ENCODE measurements at places on chromosomes 7 and 10.

DNA sequence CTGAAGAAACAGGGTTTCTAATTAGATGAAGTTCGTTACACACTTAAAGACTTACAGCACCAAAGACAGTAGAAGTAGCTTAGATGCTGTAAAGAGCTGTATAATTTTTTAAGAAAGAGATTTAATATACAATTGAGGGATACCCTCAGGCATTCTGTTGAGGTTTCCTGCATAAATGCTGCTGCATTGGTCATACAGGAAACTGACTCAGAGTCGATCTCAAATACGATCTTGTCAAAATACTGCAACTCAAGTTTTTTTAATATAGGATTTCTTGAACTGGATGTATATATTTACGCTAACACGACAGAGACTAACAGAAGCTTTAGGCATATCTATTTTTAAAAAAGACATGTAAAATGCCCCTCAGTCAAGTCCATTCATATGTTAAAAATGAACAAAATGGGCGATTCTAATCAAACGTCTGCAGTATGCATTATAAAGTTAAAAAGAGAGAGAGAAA lies 2.4 kb upstream of the ARID5B start:
- no peak for DNase-seq

- DNase-seq = peak; percentile 81
These were observed 3.2 kb downstream of the PARP12 start for GRCh38 chr7:140059273-140060242.

GRCh38 chr10:131925011-131925649 lies 24.3 kb downstream of the PPP2R2D start:
- no peak for DNase-seq

DNA sequence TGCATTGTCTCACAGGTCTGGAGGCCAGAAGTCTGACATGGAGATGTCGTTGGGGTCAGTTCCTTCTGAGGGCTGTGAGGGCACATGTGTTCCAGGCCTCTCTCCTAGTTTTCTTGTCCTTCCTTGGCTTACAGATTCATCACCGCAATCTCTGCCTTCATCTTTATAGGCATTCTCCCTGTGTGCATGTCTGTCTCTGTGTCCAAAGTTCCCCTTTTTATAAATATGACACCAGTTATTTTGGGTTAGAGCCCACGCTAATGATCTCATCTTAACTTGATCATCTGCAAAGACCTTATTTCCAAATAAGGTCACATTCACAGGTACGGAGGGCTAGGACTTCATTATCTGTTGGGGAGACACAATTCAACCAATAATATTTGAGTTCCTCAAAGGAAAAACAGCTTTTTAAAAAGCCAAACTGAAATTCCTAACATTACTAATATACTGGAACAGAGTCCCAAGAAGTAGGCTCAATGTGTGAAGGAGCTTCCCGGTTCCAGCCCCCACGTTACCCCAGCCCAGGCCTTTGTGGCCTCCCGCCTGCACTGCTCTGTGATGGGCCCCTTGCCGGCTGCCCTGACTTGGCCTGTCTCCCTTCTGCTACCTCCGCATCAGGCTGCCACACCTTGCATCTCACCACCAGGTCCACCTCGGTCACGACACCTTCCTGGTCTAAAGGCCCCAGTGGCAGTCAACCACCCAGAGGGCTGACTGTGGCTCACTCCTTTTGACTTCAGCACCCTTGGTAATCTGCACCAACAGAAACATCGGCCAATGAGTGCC lies 142.7 kb downstream of the KCNMA1 start:
- no peak for DNase-seq

DNA sequence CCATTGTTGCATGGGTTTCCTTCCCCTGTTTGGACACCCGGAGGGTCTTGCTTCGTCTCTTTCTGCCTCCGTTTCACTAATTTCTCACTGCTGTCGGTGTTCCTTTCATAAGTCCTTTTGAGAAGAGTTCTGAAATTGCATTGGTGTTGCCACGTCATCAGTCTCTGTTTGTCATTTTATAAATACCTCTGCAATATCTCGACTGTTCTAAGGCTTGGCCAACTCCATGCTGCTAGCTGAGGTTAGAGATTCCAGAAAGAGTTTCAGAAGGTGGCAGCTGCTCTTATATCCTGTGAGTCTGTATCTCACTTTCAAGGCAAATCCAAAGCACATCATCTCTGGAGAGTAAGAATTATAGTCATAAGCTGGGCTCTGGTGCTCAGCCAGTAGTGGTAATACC lies 148.0 kb upstream of the INSYN2A start:
- no peak for DNase-seq

GRCh38 chr10:108362296-108362695 lies 1197.8 kb upstream of the SORCS1 start:
- DNase-seq = no peak

GRCh38 chr7:115004121-115004520 lies 82.2 kb downstream of the MDFIC start:
- no peak for DNase-seq

- no peak for DNase-seq
These were observed 46.4 kb downstream of the ESYT2 start for GRCh38 chr7:158782761-158783401.

GRCh38 chr7:21542891-21543527 lies at the start of gene DNAH11:
DNAH11 (plus strand) TSS chr7:21543039; CDS start chr7:21543246, 207 bp downstream.
- DNase-seq = peak; percentile 35

GRCh38 chr7:372546-372931 lies 82.6 kb downstream of the FOXL3 start:
- no peak for DNase-seq

GRCh38 chr10:30056281-30056680 lies 3.1 kb downstream of the JCAD start:
- no peak for DNase-seq

- no peak for DNase-seq
These were observed 25.5 kb upstream of the INMT start for GRCh38 chr7:30726296-30727006.

DNA sequence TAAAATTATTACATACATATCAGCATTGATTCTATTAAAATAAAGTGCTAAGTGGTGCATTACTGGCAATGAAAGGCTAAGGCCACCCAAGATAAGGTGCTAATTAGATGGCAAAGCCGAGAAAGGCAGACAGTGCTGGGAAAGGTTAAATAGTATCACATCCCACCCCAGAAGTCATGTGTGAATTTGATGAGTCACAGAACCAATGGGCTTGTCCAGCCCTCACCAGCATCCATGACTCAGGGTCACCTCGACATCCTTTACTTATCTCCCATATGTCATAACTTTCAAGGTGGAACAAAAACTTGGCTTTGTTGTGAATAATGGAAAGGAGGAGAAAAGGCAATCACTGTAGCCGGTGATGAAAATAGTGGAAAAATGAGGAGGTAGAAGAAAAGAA lies 459.1 kb downstream of the PLXNA4 start:
- DNase-seq = no peak

DNA sequence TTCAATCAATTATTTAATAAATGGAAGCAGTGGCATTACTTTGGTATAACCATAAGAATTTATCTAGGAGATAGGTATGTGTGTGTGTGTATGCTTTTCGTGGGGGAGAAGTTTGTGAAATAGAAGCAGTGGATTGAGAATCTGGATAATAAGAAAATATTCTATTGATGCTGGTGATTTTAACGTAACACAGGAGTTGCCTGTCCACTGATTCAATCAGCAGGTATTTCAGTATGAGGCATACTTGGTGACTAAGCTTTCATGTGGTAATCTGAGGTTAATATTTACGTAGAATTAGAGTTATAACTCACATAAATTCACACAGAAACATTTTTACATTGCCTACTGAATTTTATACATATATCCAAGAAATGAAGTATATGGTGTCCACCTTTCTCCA lies 568.0 kb downstream of the ZWINT start:
- peak; percentile 50 for DNase-seq

- DNase-seq = no peak
These were observed 245.5 kb upstream of the GRB10 start for GRCh38 chr7:51027935-51028830.

DNA sequence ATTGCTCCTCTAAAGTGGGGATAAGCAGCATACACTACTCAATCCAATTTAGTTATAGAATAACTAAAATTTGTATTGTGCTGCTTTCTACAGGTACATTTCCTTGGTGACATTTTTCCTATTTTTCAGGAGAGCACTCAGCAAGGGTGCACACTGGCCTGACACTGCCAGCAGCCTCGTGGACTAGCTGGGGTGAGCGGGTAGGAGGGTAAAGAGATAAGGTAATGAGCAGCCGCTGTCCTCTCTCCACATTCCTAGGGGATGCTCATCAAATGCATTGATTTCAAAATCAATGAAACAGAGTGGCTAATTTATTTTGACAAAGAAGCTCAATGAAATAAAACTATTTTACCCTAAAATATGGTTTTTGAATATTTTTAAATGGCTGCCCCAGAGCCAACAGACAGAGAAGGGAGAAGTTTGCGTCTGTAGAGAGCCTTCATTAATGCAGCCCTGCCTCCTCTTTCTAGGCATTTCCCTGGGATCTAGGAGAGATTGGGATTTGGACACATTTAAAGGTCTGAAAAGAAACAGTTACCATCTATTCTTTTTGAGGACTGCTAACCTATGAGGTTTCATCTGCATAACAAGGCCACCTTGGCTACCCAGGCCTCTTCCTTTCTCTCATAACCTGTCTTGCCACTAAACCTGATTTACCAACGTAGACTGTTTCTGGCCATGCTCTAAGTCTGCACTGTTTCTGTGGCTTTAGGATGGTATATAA lies 561.0 kb downstream of the IPMK start:
- no peak for DNase-seq

DNA sequence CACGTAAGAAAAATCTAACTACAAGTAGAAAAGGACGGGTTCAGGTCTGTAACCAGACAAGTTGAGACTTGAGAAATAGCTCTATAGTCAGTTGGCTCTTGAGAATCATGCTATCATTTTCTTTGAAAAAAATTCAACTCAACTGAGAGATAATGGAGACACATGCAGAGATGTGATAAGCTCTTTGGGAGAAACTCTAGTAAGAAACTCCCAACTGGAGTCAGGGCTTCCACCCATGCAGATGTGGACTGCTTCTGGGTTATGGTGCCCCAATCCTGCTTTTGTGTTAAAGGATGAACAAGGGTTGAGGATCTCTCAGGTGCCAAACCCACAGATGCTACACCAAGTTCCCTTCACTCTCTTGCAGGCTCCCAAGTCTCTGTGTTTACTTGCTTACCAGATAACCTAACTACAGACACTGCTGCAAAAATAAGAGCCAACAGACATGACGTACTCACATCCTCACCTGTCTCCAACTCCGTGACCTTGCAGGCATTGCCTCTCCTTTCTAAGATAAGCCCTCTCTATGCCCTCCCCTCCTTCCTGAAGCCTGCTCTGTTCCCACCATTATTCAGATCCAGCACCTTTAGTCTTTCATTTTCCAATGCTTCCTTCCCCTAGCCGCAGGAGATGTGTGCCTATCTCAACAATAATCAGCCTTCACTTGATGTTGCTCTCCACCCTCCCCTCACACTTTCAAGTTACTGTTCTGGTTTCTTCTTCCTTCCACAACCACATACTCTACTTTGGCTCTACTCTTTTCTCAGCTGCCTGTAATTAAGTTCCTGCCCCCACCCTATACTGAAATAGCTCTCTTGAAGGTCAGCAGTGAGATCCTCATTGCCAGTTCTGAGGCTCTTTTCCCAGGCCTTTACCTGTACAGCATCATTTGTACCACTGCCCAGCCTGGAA lies 130.0 kb downstream of the ICA1 start:
- DNase-seq = no peak

All from HS-5 (cell line).